HFF-Myc (cell line): ENCODE measurements at places on chromosomes 3 and 15.

DNA sequence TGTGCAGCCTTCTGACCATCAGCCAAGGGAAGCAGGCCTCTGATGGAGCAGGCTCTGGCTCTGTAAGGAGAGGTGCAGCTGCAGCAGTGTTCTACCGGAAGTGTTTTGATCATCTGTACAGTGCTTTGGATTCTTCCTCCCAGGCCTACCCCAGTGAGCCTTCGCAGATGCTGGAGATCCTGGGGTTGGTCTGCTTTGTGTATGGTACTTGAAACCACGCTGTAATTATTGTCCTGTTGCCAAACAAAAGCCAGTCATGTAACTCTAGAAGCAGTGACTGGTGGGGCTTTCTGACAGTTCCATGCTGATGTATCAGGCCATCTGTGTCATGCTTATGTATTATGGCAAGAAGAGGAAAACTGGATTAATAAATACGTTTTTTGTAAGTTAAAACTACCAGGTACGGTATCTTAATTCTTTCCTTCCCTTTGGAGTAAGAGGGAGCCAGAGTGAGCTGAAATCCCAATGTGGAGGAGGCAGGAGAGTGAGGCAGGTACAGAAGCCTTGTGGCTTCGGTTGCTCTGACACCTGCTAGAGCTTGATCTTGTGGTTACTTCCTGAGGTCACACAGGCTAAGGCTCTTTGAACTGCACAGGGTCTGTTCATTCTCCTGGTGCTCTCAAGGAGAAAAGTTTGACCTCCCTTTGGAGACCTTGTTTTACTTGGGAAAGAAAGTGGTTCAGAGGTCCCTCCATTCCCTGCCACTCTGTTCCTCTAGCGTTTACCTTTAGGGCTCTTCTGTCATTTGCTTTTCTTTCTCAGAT is 3.7 kb downstream of the TMEM42 start:
- no peak for DNase-seq

- no peak for DNase-seq
Observed at GRCh38 chr15:62231856-62232255, 66.8 kb upstream of the C2CD4B start.

GRCh38 chr15:64001148-64001547 is 45.1 kb downstream of the DAPK2 start:
- no peak for DNase-seq

DNA sequence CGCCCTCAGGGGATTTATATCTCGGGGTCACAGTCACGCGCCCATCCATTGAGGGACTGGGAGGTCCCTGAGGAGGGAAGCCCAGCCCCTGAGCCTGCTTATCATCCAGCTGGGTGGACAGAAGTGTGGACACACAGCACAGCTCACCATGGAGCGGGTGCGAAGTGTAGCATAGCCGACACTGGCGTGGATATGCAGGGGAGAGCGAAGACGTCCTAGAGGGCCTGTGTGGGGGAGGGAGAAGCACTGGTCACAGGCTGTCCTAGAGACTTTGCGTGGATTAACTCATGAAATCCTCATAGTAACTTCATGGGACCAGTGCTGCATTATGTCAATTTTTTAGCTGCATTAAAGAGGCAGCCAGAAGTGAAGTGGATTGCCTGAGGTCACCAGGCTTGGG is 26.1 kb upstream of the PLXND1 start:
- DNase-seq = no peak
